ENCODE measurements at places on chromosomes 3 and 15.

DNA sequence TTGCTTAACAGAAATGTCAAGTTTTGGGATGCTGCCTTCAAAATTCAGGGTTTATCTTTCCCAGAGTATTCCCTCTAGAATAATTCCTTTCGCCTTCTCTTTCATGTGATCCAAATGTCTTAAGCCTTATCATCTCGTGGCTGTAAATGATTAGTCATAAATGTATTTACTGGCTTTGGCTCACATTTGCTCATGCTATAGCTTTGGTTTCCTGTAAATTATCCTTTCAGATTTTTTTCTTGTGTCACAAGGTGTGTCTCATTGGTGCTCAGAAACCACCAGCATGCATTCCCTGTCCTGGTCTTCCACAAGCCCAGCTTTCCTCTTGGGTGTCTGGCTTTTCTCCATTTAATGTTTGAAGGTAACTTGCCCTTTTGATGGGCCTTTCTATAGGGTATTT, 692.7 kb upstream of the ALCAM start:
- DNase-seq = no peak

DNA sequence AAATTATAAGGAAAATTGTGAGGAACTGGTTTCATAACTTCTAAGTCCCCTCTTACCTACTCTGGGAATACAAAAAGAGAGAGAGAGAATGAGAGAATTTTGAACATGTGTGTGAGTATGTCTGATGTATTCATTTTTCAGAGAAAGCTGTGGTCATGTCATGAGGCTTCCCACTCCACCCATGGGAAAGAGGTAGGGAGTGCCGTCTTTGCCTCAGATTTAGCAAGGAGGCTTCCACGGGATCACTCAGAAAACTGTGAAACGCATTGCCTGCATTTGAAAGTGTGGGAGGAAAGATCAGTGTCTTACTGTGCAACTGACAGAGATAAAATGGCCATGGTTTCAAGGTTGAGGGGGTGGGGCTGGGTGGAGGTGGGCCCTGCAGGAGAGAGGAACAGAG, 331.5 kb upstream of the CTNNB1 start:
- no peak for DNase-seq

DNA sequence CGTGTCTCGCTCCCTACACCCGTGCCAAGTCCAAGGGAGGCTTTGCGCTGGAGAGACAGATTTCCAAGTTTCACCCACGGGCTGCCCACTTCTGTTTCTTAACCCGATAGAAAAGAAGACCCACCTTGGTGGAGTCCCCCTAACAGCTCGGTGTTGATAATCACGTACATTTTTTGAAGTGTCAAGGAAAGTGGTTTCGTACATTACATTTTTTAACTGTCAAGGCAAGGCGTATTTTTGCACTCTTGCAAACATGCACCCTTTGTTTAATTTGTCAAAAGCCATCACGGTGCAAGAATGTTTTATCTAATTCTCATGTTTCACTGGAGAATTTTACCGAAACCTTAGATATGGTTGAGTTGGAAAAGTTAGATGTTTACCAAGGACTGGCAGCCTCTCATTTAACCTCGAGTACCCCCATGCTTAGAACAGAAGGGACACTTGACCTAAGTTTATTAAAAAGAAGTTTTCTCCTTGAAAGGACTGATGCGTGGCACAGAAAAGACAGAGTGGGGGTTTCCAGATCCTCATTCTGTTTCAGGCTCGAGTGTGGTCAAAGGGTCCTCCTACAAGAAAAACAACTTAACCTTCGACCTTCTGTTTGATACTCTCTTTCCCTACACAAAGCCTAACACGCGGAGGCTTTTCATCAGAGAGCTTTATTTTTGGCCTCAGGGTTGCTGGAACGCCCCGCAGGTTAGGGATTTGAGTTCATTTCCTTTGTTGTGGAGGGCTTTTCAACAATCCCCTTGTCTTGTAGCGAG, 882 bp downstream of the GXYLT2 start:
- DNase-seq = no peak

DNA sequence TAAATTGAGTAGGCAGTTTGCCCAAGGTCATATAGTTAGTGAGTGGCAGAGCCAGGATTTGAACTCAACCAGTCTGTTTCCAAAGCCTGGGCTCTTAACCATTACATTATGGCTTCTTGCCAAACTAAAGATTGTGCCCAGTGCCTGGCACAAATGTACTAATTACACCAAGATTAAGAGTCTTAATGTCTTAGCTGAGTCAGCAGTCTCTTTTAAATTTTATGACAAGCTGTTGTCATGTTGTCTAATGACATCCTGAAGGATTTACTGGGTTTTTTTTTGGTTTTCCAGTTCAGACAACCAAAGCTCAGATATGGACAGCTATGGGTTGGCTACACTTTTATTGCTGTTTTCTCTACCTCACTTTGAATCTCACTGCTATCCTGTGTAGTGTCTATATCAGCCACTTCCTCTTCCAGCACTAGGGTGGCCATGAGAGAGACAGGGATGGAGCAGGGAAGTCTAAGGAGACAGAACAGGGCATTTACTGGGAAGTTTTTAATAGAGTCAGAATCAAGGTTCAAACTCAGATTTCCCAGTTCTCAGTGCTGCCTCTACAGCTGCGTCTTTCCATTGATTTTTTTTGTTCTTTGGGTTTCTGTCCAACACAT, 10.5 kb downstream of the FBXL2 start:
- DNase-seq = no peak

GRCh38 chr3:107959550-107960154, 131.2 kb downstream of the CD47 start:
- DNase-seq = no peak

- no peak for DNase-seq
Measured at GRCh38 chr3:125186800-125187598, 25.5 kb downstream of the SLC12A8 start.

DNA sequence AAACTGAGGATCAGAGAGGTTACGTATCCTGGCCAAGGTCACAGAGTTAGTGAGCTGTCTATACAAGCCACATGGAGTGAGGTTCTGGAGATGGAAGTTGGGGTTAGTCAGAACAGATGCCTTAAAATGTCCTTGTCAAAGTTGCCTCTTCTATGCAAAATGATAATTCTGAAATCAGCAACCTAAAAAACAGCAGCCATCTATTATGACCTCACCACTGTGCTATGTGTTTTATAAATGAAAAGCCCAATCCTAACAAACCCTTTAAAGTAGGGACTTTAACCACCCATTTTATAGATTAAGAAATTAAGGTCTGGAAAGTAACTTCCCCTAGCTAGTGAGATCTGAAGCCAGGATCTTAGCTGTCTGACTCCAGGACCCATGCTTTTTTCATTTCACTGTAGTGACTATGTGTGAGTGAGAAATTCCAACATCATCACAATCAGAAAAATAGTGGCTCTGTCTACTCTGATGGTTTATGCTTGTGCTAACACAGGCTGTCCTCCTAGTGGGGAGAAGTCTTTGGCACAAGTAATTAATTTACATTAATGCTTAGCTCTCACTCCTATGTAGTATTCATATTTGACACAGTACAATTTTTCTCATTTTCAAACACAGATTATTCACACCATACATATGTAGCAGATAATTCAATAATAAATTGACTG, 143.6 kb downstream of the ANO10 start:
- DNase-seq = no peak

DNA sequence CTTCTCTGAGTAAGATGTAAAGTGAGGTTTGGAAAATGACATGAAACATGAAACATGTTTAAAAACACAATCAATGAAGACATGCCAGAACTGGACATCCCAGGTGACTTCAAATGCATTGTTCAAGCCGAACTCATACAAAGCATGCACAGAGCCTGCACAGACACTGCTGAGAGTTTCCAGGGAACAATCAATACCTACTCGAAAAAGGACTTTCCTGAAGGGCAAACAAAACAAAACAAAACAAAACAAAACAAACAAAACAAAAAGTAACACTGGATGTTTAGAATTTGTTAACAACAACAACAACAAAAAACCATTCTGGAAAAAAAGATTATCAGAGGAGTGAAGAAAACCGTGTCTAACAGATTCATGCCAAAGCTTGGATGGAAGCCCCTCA, 10.5 kb upstream of the TM4SF19 start:
- DNase-seq = no peak

DNA sequence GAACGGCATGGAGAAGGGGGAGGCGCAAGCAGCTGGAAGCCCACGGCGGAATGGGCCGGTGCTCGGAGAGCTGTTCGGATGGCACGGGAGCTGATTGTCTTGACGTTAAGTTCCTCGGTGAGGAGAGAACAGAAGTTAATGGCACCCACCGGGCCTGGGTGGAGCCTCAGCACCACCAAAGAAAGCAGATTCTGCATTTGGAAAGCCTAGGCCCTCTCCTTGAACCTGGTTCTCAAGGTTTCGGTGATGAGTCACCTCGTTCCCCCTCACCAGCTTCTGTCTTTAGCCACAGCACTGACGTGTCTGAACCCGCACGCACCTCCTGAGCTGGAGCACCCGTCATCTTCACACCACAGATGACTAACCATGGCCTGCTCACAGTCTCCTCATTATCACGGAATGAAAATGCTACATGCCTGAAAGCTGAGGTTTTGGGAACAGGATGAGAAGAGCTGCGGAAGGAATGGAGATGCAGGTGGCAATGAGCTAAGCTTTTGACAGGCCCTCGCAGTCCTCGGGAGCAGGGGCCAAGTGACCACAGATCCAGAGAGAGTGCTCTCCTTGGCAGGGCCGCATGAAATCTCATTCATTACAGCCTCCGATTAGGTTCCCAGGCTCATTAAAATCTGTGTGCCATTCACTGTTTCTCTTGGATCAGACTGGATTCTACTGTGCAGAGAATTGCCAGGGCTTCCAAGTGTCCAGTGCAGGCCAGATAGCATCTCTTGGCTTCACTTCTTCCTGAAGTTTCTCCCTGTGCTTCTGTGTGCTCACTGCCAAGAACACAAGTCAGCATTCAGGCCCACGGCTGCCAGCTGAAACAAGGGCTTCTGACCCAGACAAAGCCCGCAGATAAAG, 96.3 kb upstream of the DLG1 start:
- DNase-seq = peak; percentile 96

DNA sequence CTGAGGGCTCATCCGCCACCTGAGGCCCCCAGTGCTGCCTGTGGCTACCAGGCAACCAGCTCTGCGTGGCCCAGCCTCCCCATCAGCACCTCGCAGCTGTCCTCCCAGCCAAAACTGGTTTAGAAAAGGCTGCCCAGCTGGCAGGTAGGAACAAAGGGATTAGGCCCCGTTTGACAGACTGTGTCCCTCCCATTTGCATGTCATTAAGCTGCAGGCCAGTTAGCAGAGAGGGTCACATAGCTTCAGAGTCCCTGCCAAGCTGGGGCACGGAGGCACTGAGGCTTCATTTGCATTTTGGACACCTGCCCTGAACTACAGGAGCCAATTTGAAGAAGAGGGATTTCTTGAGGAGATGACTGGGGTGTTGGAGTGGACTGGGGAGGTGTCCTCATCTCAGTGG, 177.9 kb downstream of the TLE3 start:
- no peak for DNase-seq

- no peak for DNase-seq
Measured at GRCh38 chr3:15942462-15942861, 144.7 kb upstream of the ANKRD28 start.

DNA sequence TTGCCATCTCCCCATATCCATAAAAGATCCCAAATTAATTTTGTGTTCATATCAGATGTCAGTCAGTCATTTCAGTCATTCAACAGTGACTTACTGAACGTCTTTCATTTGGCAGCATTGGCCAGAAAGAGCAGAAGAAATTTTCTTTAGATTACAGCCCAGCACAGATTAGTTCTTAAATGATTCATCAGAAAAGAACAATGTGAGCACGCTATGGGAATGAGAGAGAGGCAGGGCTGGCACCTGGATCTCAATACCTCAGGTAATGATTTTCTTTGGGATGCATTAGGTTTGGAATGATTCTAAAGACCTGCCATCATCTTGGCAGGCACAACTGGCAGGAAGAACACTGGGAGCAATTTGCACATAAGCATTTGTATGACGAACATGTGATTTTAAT, 41.6 kb downstream of the FBN1 start:
- DNase-seq = no peak

GRCh38 chr15:39997031-39997430, 42.0 kb downstream of the SRP14 start:
- DNase-seq = peak; percentile 28

- no peak for DNase-seq
Measured at GRCh38 chr3:136197159-136197793, 1.1 kb upstream of the MSL2 start.

All from AG08395 (cell line).